Sigmoid colon (tissue), 7 donors: ENCODE measurements at places on chromosomes 2 and 18. TPM values are rescaled to one million over a fixed set of nuclear protein-coding genes. Genes with fewer than 3 reads are reported as not detected.

- no peak for DNase-seq
Measured at GRCh38 chr2:27164960-27165763, 16.4 kb downstream of the TCF23 start.

DNA sequence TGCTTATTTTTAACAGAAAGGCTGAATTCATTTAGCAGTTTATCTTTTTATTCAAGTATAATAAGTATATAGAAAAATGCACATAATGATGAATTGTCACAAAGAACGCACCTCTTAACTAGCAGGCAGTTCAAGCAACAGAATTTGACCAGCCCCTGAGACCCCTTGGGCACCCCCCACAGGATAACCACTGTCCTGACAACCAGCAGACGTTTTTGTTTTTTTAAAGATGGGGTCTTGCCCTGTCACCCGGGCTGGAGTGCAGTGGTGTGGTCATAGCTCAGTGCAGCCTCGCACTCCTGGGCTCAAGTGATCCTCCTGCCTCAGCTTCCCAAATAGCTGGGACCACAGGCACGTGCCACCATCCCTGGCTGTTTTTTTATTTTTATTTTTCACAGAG lies 14.0 kb downstream of the PRELID3A start:
- DNase-seq = no peak

DNA sequence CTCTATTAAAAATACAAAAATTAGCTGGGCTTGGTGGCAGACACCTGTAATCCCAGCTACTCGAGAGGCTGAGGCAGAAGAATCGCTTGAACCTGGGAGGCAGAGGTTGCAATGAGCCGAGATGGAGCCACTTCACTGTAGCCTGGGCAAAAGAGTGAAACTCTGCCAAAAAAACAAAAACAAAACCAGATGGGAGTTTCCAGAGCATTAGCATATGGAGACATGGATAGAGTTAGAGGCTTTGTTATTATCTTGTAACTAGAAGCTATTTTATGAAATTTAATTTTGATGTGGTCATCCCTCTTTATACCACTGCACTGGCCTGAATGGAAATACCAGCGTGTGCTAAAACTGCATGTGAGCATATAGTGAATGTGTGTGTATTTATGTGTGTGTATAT lies 58.9 kb downstream of the TRAPPC8 start:
- DNase-seq = no peak

GRCh38 chr2:241352227-241352626 lies 3.9 kb upstream of the FARP2 start:
- no peak for DNase-seq

DNA sequence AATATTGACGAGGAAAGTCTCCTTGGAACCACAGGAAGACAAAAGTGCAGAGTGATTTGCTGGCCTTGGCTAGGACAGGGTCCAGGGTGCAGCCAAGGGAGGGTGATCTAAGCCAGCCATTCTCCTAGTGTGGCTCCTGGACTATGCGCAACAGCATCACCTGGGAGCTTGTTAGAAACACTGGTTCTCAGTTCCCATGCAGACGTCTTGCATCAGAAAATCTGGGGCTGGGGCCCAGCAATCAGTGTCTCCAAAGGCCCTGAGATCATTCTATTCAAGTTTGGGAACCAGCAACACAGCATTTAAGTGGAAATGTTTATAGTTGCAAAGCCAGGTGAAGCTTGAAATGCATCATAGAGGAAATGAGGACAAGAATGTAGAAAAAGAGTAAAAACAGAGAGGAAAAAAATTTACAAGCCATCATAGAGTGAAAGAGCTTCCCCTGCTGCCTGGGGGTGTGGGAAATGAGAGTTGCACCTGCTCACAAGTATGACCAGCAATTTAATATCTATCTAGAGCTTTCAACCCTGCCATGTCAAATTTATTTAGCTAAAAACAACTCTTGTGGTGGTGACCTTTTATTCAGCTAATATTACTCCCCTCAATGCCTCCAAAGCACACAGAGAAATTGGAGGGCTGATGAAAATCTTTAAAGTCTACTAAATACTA lies 54.4 kb upstream of the SEC11C start:
- no peak for DNase-seq

DNA sequence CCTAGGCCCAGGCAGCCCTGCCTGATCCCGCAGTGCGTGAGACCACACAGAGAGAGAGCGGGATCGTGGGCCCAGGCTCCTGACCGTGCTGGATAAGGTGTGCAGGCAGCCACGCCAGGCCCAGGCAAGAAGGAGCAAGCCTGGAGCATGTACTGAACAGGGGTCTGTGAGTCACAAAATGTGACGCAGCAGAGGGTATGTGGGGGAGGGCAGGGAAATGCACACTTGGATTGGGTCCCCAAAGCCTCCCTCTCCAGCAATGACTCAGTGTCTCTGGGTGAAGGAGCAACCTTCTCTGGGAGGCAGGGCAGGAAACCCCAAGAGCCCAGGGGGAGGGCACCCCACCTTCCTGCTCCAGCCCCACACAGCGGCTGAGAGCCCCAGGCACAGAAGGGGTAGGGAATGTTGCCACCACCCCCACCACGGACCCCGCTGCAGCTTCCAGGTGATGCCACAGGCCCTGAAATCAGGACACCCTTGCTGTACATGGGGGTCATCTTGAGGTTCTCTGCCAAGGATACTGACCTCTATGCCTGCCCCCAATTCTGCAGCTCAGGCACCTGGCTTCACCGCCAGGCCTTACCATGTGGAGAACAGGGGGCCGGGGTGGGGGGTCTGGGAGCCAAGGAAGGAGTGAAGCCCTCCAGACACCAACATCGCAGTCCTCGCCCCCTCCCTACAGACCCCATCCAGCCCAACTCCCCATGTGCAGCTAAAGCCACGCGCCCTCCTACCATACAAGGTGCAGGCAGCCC lies 1.3 kb upstream of the GPC1 start:
- peak; percentile 82 for DNase-seq

- no peak for DNase-seq
Measured at GRCh38 chr18:45771587-45772480, 47.9 kb downstream of the SLC14A1 start.

The PCARE gene
- not detected for total RNA-seq
